ENCODE measurements at places on chromosomes 2 and 18.

DNA sequence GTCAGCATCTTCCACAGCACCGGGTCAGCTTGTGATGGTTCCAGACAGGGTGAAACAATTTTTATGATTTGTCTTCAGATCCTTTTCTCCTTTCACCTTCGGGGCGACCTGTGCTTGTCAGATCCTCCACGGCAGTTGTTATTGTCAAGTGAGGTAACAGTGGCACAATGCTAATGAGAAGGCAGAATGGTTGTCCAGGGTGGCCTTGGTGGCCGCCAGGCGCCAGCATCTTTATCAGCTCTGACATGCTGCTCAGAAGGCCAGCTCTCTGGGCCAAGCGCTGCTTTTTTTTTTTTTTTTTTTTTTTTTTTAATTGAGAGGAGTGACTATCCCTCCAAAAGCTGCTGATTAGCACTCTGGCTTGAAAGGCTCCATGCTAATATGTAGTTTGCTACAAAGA, 52.3 kb upstream of the MGAT5 start:
- DNase-seq: no peak

- no peak for DNase-seq
Measured at GRCh38 chr18:26003356-26003755, 87.1 kb downstream of the SS18 start.

GRCh38 chr2:174835797-174836255, 71.6 kb upstream of the CHRNA1 start:
- no peak for DNase-seq

DNA sequence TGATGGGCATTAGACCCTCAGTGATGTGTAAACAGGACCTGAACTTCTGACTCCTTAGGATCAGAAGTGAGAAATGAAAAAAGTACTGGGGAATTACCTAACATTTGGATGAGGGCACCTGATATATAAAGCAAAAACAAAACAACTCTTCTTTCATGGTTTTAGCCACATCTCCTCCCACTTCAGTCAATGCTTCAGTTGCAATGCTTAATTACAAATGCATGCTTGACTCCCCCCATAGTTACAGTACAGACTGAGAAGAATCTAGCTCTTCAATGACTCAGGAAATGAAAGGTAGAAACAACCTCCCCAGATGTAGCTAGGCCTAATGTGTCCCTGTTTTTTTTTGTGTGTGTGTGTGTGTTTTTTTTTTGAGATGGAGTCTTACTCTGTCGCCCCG, 276.8 kb upstream of the POU3F3 start:
- DNase-seq: no peak

GRCh38 chr2:161045726-161046125, 114.5 kb upstream of the TANK start:
- no peak for DNase-seq

DNA sequence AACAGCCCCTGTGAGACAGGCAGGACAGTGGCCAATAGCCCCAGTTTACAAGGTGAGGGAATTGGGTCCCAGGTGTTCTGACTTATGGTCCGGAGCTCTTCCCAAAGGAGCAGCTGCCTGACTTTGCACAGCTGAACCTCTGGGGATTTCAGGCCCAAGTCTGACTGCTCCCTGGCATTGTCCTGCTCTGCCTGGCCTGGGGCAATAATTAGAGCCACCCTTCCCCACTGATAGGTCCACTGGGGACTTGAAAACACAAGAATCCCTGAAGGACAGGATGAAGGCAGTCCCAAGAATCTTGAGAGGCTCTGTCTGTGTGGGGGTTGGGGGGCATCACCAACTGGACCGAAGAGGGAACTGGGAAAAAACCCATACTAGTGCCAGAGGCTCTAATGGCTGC, 3.7 kb upstream of the FEV start:
- DNase-seq: no peak

GRCh38 chr2:198054299-198054698, 249.9 kb downstream of the PLCL1 start:
- no peak for DNase-seq

DNA sequence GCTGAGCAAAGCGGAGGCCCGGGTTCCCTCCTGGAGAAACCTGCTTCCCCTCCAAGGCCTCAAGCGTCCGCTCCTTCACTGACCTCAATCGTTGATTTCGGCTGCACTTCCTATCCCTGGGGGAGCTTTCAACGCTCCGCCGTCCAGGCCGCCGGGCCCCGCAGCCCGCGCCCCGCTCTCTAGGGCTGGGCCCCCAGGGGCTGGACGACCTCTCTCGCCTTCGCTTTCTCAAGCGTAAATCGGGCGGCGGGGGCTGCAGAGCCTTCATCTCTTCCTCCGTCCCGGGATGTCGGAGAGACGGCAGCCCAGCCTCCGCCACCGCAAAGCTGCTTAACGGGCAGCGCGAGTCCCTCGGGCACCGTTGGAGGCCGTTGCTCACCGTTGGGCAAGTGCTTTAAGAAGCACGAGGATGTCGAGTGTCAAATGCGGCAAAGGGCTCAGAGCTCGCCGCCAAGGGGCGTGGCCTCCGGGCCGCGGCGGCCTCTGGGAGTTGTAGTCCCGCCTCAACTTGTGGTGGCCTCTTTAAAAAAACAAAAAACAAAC, 8.5 kb downstream of the HES6 start:
- DNase-seq: no peak

DNA sequence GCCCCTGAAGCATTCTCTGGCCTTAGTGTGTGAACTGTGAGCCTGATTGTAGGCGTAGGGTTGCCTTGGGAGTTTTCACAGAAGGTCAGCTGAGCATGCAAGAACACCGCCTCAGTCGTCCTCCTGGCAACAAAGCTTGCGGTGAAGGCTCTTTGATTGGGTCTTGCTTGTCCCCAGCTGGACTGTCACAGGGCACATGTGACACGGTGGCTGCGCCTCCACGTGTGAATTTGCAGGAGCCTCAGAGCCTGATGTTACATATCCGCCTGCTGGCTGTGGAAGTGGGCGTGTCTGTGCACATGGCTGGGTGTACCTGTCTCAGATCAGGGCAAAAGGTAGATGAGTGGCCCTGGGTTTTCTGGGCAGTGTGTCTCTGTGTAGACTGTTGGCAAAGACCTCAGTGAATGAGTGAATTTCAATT, 228.7 kb downstream of the HAUS1 start:
- DNase-seq: no peak

- peak; percentile 62 for DNase-seq
Measured at GRCh38 chr2:240250150-240250984, 109.9 kb upstream of the OTOS start.

GRCh38 chr2:216618785-216619184, 14.4 kb upstream of the IGFBP2 start:
- no peak for DNase-seq

DNA sequence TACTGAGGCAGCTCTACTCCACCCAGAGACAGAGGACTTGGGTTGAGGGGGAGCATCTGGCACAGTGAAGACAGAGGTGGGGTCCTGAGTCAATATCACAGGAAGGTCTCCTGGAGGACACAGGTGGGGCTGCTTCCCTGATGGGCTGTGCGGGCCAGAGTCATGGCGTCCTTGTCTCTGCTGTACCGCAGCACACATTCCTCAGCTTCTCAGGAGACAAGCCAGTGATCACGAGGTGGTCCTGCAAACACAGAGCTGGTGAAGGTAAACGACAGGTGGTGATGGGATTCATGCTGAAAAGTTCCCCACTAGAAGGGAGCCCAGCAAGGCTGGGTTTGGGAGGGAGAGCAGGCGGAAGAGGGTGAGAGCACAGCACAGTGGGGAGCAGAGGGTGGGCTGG, 9.7 kb downstream of the TCF23 start:
- no peak for DNase-seq

- no peak for DNase-seq
Measured at GRCh38 chr2:52897511-52898044, 870.0 kb upstream of the CHAC2 start.

- DNase-seq: no peak
Measured at GRCh38 chr2:1758171-1758570, 13.9 kb upstream of the PXDN start.

- no peak for DNase-seq
Measured at GRCh38 chr2:58634653-58635370, 393.7 kb upstream of the FANCL start.

DNA sequence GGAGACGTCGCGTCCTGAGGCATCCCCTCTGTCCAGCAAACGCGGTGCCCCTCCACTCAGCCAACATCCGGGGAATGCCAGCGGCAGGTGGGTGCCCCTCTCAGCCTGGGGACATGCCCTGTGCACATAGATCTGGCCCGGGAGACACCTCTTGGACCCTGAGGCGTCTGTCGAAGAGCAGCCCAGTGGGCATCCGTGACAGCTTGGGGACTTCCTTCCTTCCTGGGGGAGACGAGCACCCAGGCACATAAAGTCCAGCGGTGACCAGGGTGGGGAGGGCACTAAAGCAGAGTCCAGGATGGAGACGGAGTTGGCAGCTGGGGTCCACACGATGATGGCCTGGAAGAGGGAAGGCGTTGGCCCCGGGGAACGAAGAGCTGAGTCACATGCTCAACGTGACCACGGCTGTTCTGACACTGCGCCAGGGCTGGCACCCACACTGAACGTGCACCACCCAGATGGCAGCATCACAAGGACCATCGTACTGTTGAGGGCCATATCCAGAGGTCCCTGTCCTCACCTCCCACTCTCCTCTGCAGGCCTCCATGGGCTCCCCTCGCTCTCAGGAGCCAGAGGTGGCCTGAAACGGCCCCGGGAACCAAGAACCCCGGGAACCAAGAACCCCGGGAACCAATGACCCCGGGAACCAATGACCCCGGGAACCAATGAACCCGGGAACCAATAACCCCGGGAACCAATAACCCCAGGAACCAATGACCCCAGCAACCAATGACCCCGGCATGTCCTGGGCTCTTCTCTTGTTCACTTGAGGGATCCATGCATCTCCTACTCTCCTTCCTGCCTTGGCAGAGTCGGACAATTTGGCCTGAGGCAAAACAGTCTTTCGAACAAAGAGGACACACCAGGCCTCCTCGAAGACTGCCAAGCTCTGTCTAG, 22.6 kb downstream of the HDAC4 start:
- DNase-seq: no peak

- no peak for DNase-seq
Measured at GRCh38 chr2:36451512-36451911, 95.9 kb downstream of the CRIM1 start.

GRCh38 chr2:3662239-3662638, 4.2 kb downstream of the ALLC start:
- DNase-seq: peak; percentile 46

- no peak for DNase-seq
Measured at GRCh38 chr2:6053743-6054142, 361.6 kb downstream of the SOX11 start.

GRCh38 chr18:72720116-72720515, 147.7 kb downstream of the NETO1 start:
- no peak for DNase-seq

- no peak for DNase-seq
Measured at GRCh38 chr2:61726456-61727209, 127.2 kb downstream of the FAM161A start.

GRCh38 chr2:88252646-88253045, 82.5 kb downstream of the THNSL2 start:
- no peak for DNase-seq

GRCh38 chr2:36399050-36399449, 43.5 kb downstream of the CRIM1 start:
- no peak for DNase-seq

GRCh38 chr18:48637081-48637990, 98.5 kb downstream of the CTIF start:
- DNase-seq: no peak

- no peak for DNase-seq
Measured at GRCh38 chr2:205545971-205546816, 136.1 kb upstream of the NRP2 start.

DNA sequence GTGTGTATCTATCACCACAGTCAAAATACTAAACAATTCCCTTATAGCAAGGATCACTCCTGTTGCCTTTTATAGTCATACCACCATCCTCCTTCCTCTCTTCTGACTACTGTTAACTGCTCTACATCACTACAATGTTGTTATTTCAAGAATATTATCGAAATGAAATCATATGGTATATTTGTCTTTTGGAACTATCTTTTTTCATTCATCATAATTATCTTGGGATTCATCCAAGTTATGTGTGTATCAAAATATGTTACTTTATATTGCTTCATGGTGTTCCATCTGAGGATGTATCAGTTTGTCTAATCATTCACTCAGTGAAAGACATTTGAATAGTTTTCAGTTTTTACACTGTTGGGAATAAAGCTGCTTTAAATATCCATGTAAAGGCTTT, 1423.0 kb upstream of the PIK3C3 start:
- no peak for DNase-seq

DNA sequence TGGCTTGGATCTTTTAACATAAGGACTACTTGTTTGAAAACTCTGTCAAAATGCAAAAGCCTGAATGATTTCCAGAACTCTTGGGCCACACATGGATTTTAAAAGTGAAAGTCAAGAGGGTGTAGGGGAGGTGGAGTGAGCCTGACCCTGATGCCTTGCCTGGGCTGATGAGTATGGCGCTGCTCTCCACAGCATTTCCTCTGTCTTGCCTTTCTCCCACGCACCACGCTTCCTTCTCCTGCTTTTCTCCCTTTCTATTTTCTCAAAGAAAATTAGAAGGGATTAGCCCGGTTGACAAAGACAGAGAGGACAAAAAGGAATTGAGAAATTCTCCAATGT, 207.0 kb upstream of the CCDC68 start:
- no peak for DNase-seq

GRCh38 chr2:200177971-200178911, 128.3 kb upstream of the SPATS2L start:
- peak; percentile 80 for DNase-seq

- DNase-seq: no peak
Measured at GRCh38 chr2:24359129-24360049, 947 bp downstream of the ITSN2 start.

DNA sequence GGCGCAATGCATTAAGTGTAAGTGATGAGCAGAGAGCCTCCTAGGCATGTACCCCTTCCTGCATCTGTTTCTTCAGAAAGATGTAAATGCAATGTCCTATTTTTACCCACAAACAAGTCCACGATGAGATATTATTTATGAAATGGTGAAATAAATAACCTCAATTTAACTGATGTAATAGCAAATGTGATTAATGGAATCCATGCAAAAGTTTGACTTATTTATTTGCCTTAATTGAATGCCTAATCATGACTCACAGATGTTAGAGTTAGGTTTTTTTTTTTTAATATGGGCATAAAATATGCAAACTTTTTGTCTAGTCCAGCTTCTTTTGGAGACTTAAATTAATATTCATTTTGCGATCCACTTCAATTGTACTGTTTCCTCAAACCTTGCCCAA, 67.7 kb upstream of the ITGA4 start:
- DNase-seq: no peak

- no peak for DNase-seq
Measured at GRCh38 chr2:8086796-8087479, 594.9 kb upstream of the ID2 start.

All from left forelimb (tissue), 1 donor.